ENCODE measurements at places on chromosomes 2 and 18.
A peak's percentile ranks its signal among the peaks of the same experiment; 100 is the strongest.

- no peak for DNase-seq
Measured at GRCh38 chr2:184683911-184684310, 85.6 kb downstream of the ZNF804A start.

GRCh38 chr2:72028996-72029395 is 118.7 kb downstream of the CYP26B1 start:
- no peak for DNase-seq

GRCh38 chr18:374721-375168 is 106.9 kb upstream of the THOC1 start:
- no peak for DNase-seq

- no peak for DNase-seq
Measured at GRCh38 chr2:68734688-68735525, at the start of gene ARHGAP25. ARHGAP25 (plus strand) TSS chr2:68734811; CDS start chr2:68735200, 389 bp downstream.

DNA sequence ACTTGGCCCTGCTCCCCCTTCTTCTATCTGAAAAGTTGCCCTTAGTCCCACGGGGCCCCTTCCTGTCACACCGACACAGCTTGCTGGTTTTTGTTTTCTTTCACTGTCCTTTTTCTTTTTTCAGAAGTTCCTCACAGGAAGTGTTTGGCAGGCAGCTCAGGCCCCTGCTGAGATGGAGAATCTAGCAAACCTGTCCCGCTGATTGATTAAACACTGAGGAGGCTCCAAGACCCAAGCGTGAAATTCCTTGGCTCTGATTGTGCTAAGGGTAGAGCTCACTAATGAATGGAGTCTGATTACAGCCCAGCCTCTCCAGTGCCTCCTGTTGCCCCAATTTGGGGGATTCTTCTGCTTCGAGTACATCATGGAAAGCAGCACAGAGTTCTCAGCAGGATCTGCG is 365.9 kb upstream of the MEX3C start:
- DNase-seq = no peak

- no peak for DNase-seq
Measured at GRCh38 chr2:203758841-203759689, 52.6 kb downstream of the CD28 start.

DNA sequence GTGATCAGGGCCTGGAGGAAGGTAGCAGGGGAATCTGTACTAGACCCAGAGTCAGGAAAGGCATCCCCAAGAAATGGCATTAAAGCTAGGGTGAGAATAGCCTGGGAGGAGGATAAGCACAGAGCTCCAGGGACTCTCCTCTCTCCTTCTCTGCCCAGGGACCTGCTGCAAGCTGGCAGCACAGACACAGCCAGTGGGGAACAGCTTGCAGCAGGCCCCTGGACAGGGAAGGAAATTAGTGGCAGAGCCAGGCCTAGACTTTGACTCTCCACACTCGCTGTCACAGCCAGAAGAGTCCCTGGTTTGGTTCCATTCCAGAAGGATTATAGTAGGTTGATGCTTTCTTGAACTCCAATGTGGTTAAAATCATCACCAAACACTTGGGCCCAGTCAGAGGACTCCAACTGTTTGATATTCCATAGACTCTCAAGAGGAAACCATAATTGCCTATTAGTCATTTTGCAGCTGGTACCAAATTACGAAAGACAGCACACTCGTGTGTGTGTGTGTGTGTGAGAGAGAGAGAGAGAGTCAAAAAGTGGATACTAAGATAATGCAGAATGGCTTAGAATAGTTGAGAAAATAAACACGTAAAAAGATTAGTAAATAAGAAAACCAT is 95.5 kb upstream of the ATP8B1 start:
- no peak for DNase-seq

- no peak for DNase-seq
Measured at GRCh38 chr18:23784832-23785245, 95.6 kb downstream of the LAMA3 start.

GRCh38 chr2:218393750-218394290 is 5.8 kb upstream of the CTDSP1 start:
- DNase-seq = no peak

DNA sequence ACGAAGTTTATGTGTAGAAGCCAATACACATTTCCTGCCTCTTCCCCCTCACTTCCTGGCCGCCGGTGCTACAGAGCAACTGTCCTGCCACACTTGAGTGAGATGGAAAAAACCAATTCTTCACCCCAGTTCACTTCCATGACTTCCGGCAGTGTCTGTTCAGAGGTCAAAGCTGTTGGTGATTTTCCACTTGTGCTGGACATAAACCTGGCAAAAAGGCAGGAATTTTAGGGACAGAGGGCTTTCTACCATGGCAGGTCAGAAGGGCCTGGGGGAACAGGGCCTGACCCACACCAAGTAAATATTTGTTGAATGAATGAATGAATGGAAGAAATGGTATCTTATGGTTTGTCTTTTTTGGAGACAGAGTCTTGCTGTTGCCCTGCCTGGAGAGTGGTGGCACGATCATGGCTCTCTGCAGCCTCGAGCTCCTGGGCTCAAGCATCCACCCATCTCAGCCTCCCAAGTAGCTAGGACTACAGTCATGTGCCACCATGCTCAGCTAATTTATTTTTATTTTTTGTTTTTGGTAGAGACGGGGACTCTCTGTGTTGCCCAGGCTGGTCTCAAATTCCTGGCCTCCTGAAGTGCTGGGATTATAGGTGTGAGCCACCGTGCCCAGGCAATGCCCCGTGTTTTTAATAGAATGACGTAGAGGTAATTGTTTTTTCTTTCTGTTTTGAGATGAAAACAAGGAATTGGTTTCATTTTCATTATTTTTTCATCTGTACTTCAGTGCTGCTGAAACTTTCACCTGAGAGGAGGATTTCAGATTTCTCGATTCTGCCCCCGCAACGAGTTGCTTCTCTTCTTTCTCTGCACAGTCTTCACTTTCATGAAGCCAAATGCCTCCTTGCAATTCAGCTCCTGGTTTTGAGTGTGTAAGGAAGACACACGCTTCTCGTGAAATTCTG is 48.0 kb upstream of the LPIN2 start:
- DNase-seq = peak; percentile 28

DNA sequence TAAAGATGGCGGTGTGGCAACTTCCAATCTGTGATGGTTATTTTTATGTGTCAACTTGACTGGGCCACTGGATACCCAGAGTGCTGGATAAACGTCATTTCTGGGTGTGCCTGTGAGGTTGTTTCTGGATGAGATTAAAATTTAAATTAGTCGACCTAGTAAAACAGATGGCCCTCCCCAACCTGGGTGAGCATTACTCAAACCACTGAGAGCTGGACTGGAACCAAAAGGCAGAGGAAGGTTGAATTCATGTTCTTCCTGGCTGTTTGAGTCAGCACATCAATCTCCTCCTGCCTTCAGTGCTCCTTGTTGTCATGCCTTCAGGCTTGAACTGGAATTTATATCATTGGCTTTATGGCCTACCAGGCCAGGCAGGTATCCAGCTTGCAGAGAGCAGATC is 190.8 kb upstream of the RGPD4 start:
- DNase-seq = no peak

- no peak for DNase-seq
Measured at GRCh38 chr2:75411574-75411973, 149.2 kb downstream of the EVA1A start.

DNA sequence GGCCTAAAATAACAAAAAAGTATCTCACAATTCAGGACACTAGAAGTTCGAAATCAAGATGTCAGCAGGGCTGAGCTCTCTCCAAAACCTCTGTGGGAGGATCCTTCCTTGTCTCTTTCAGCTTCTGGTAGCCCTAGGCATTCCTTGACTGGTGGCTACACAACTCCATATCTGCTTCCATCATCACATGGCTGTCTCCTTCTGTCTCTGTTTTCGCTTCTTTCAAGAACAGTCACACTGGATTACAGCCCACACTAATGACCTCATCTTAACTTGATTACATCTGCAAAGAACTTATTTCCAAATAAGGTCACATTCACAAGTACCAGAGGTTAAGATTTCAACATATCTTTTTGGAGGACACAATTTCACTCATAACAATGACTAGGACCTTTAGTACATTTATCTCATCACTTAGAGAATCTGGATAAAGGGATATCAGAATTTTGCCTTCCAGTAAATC is 275.2 kb downstream of the IRS1 start:
- no peak for DNase-seq

GRCh38 chr2:235575904-235576303 is 82.1 kb downstream of the AGAP1 start:
- DNase-seq = no peak

- DNase-seq = no peak
Measured at GRCh38 chr2:62369541-62370202, 136.3 kb downstream of the TMEM17 start.

GRCh38 chr2:145220496-145220895 is 700.6 kb upstream of the ZEB2 start:
- DNase-seq = no peak

- DNase-seq = no peak
Measured at GRCh38 chr2:157339965-157340655, 14.5 kb upstream of the ERMN start.
